ENCODE measurements at places on chromosomes 3 and 15.

- no peak for DNase-seq
Observed at GRCh38 chr15:67010898-67011616, 54.3 kb upstream of the SMAD3 start.

- DNase-seq = no peak
Observed at GRCh38 chr15:98881526-98882520, 125.8 kb downstream of the PGPEP1L start.

GRCh38 chr15:58038426-58039078, 27.0 kb downstream of the ALDH1A2 start:
- no peak for DNase-seq

DNA sequence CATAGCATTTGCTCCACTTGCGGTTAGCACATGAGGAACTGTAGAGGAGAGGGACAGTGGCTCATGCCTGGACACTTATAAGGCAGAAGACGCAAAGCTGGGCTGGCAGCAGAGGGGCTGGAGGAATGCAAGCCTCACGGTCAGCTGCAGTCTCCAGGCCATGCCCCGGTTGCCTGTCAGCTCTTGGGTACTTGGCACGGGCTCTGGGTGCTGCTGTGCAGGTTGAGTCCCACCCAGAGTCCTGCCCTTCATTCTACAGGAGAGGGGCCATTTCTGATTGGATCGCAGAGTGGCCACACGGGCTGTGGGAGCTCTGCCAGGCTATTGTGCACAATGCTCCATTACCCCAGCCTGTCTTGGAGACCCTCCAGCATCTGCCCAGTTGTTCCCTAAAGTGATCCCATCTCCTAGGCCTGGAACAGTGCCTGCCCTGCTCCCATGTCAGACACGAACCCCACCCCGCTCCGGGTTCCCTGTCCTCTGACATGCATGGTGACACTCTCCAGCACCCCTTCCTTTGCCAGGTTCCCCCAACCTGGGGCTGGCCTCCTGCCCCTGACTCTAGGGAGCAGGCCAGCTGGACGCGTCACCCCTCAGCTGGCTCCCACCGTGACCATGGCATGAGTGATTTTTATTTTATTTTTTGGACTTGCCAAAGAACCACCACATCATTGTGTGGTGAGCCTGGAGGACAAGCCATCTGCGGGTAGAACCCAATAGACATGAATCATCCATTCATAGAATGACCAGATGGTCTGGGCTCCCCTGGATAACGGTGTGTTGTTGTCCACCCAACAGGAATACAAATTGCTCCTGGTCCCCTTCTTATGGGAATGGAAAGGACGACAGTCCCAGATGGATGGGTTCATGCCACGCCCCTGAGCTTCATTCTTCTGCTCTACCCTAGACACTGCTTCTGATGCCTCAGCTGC, 51.0 kb upstream of the KLF13 start:
- no peak for DNase-seq

DNA sequence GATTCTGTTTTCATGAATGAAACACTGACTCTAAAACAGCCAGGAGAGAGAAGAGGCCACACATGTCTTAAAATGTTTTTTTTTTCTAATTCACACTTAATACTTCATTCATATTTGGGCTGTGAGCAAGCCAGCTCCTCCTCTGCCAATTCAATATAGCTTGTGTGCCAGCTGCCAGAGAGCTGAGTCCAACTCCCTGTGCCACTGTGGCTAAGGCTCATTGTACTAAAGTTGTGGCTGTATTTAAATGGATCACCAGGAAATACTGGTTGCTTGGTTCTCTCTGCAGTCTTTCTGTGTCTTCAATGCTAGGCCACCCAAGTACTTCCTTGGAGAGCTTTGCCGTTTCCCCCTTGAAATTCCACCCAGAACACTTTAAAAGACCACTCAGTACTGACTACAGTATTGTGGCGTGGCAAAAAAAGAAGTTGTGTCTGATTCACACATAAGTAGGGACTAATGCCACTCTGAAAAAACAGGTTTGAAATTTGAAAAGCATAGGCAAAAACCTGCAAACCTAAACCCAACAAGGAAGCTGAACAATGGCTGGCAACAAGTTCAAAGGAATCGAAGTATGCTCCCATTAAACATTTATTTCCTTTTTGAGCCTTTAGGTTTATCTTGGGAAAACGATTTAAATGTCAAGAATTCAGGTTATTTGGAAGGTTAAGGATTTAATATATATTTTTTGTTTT, 524.7 kb downstream of the DIPK2A start:
- no peak for DNase-seq

DNA sequence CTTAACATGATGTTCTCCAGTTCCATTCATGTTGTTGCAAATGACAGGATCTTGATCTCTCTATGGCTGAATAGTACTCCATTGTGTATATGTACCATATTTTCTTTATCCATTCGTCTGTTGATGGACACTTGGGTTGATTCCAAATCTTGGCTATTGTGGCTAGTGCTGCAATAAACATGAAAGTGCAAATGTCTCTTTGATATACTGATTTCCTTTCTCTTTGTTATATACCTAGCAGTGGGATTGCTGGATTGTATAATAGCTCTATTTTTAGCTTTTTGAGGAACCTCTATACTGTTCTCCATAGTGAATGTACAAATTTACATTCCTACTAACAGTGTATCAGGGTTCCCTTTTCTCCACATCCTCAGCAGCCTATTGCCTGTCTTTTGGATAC, 5.9 kb upstream of the RBP2 start:
- no peak for DNase-seq
